Transverse colon (tissue), 4 donors: ENCODE measurements at places on chromosomes 3 and 15. TPM values are rescaled to one million over a fixed set of nuclear protein-coding genes. Genes with fewer than 3 reads are reported as not detected.

Gene MAP4
- total RNA-seq: 71.5 TPM

Gene HIGD2B
- not detected for total RNA-seq

Gene ARPP21
- total RNA-seq: not detected

Gene TMEM212
- total RNA-seq: not detected

Gene GOLGA8H
- total RNA-seq: not detected

Gene MORF4L1
- total RNA-seq: 255 TPM
